Karpas-422 (cell line): ENCODE measurements at places on chromosomes 1 and 21. TPM values are rescaled to one million over a fixed set of nuclear protein-coding genes. Genes with fewer than 3 reads are reported as not detected.
A peak's percentile ranks its signal among the peaks of the same experiment; 100 is the strongest.

The CELF3 gene
- total RNA-seq, result not detected in 2 replicates

The CYP4Z1 gene
- total RNA-seq, result not detected in 2 replicates

DNA sequence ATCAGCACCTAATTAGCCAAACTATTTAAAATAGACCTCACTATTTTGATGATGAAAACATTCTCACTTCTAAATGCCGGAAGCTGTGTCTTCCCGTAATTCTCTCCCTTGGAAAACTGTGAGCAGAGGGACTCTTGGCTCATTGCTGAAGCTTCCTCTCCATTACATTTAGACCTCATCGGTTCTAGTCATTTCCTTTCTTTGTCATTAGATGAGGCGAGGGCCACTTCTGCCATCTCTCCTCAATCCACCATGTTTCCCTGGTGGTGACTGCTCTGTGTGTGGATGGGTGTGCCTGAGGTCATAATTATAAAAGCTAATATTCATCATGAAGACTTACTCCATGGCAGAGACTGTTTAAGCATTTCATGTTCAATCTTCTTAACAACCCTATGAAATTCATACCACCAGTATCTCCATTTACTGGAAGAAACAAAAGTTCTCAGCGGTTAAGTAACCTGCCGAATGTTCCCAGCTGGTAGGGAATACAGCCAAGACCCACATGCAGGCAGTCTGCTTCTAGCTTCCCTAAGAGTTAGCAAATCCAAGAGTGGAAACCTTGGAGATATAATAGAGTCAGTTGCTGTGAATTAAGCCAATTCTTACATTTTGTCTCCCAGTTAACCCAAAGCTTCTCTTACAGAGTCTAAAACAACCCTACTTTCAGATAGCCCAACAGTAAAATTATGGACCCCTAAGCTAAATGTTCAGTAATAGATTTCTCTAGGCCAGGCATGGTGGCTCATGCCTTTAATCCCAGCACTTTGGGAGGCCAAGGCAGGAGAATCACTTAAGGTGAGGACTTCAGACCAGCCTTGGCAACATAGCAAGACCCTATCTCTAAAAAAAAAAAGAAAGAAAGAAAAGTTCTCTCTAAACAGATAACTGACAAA lies 156.2 kb downstream of the ZBTB18 start:
- no peak overlapping the region for H3K27ac ChIP-seq
- no peaks in the 10 kb centered on the region for H3K36me3 ChIP-seq
- H3K4me3 ChIP-seq, result no peak overlapping the region
- H3K27me3 ChIP-seq, result no peaks in the 10 kb centered on the region
- no peaks in the 10 kb centered on the region for H3K4me1 ChIP-seq

DNA sequence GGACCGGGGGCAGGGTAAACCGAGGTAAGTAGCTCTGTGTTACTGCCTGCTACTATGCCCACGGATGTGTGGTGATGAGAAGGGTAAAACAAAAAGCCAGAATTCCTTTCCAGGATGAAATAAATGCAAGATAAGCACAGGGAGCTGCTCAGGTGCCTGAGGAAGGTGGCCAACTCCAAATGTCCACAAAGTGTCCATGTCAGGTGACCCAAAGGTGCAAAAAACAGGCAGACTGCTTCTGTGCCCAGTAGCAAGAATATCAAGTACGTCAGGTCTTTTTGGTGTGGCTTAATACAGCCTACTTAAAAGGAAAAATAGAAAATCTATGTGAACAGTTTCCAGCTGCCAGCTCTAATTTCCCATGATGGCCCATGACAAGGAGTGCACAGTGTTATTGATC lies 279.3 kb downstream of the SETD4 start:
- H3K4me3 ChIP-seq, result no peak overlapping the region
- H3K4me1 ChIP-seq, result no peaks in the 10 kb centered on the region

- peak; percentile 50 for DNase-seq
- no peaks in the 10 kb centered on the region; the same call in 1 of the 2 replicates for H3K27me3 ChIP-seq
- no peak overlapping the region for H3K27ac ChIP-seq
- H3K4me1 ChIP-seq, result no peaks in the 10 kb centered on the region
- no peak overlapping the region for H3K4me3 ChIP-seq
- no peaks in the 10 kb centered on the region for H3K36me3 ChIP-seq
These were observed 9.9 kb downstream of the SEC16B start for GRCh38 chr1:177959811-177960515.
